Activated T-cell treated with anti-CD3 and anti-CD28 coated beads for 1 hour (primary cell): ENCODE measurements at places on chromosomes 3 and 15.

GRCh38 chr15:80953001-80953952 is 36.3 kb downstream of the MESD start:
- DNase-seq, result no peak

DNA sequence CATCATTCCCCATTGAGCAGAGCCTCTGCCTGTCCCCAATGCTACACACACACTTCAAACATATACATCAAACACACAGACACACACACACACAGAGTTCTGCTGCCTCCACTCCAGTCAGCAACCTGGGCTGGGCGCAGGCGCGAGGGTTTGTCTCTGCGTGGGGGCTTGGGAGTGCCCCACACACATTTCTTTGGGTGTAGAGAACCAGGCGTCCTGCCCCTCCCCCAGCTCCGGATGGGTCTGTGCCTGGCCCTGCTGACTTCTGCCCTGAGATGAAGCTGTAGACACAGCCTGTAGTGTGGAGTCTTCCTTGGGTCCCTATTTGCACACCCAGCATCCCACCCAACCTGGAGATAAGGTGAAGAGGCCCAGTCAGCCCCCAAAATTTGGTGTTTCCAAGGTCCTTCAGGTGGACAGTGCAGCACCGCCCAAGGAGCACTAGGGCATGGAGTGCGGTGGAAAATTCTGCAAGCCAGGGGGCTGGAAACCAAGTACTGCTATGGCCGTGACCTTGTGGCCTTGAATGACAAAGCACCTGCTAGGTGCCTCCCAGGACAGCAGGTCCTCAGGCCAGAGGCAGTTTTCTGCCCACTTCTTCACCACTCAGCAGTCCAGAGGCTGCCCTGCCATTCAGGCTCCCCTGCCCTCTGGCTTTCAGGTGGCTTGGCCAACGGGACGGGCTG is 26.8 kb downstream of the FBXW12 start:
- no peak for DNase-seq

DNA sequence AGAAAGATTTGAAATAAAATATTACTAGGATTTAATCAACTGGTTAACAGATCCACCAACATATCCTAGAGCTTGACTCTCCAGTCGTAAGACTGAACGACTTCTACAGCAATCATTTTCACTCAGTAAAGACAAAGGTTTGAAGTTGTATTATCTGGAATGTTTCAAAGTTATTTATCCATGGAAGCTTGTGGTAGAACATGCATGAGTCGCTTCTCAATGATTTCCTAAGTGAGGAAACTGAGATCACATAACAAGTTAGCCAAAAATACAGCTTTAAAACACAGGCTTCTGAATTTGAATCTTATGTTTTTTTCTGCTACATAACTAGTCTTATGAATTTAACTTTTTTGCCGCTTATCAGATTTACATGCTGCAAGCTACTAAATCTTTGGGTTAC is 241.8 kb downstream of the FOXP1 start:
- DNase-seq, result no peak

GRCh38 chr15:37100966-37101215 is 542 bp upstream of the MEIS2 start:
- no peak for DNase-seq

DNA sequence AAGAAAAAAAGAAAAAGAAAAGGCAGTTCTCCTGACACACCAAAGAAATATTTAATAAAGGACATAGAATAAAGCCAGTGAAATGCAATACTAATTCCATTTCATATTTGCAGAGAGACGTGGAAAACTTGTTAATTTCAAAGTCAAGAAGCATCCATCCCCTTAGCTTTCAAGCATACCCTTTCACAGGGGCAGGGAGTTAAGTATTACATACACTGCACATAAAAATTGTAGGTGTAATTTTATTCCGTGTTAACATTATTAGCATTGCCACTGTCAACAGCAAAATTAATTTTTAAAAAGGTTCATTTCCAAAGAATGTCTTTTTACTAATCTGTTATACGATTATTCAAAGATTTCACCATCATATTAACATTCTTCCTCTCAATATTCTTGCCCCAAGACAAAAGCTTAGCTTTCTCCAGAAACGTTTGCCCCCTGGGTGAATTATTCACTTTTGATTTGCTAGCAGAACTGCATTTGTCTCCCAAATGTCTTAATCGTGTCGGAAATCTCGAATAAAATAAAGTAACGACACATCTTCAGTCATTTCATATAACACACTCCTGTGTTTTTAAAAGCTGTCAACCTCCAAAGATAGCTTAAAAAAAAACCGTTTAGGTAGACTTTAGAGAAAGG is 517.9 kb downstream of the MECOM start:
- no peak for DNase-seq

DNA sequence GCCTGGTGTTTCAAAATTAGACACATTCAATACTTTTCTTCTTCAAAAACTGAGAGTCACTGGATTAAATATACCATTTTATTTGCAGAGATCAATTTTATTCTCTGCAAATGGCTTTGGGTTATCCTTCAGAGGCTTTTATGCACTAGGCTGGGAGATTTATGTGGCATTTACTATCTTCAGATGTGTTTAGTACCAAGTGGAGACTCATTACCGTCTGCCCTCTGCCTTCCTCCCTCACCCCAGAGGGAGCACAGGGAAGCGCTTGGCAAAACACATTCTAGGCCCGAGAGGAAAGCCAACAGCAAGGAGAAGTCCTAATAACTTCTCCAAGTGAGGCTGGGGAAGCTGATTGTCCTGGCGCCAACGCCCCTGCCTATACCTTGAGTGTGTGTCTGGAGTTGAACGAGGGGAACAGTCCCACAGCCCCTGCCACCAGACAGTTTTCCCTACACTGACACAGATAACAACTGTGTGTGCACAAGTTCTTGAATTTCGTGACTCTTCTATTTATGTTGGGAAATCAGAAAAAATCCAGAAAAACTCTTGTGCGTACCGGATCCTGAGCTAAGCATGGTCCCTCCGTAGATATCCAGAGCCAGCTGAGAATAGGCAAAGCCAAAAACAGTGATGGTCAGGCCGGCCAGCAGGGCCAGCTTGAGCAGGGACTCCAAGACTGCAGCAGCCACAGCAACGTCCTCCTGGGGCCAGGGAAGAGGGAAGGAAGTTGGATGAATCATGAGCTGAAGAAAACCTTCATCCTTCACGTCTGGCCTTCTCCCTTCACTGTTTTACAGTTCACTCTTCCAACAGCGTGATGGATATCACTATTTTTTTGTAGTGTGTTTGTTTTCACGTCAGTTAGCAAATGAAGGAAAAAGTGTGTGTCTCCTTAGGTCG is 26.6 kb downstream of the RFT1 start:
- no peak for DNase-seq

GRCh38 chr15:39869254-39869653 is 50.8 kb downstream of the GPR176 start:
- no peak for DNase-seq

DNA sequence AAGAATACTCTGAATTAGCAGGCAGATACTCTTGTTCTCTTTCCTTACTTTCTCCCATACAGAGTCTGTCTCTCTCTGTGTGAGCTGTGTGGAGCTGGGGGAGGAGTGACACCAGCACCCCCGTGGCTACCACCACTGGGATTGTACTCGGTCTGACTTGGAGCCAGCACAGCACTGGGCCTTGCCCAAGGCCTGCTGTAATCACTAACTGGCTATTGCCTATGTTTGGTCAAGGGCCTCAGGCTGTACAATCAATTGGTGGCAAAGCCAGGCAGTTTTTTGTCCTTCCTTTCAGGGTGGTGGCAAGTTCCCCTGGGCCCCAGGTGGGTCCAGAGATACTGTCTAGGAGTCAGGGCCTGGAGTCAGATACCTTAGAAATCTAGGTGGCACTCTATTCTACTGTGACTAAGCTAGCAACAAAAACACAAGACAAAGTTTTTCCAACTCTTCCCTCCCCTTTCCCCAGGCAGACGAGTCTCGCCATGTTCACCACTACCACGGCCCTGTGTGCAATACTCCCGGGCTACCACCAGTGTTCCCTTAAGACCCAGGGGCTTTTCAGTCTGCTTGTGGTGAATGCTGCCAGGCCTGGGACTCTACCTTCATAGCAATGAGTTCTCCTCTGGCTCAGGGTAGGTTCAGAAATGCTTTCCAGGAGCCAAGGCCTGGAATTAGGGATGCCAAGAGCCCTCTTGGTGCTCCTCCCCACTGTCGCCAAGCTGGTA is 151.8 kb downstream of the KCNAB1 start:
- no peak for DNase-seq

DNA sequence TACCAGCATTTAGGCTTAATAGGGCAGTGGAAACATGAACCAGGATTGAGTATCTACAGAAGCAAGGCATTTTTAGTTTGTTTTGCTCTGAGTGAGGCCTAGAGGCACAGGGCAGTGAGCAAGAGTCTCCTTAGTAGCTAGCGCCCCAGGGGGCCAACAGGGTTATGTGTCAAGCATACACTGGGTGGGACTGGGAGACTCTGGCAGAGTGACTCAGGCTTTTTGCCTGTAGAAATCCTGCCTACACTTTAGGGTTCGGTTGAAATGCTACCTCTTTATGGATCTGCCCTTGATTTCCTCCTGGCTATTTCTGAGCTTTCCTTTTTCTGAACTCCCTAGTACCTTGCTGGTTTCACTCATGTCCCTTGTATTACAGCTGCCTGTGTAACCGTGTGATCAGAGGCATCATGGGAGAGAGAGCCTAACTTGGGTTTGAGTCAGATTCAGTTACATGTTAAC is 72.2 kb downstream of the TOP2B start:
- DNase-seq, result no peak
